Activated naive CD4-positive, alpha-beta T cell (primary cell): ENCODE measurements at places on chromosomes 7 and 10.

GRCh38 chr7:148773334-148773733 lies 74.6 kb downstream of the CUL1 start:
- no peak for DNase-seq

DNA sequence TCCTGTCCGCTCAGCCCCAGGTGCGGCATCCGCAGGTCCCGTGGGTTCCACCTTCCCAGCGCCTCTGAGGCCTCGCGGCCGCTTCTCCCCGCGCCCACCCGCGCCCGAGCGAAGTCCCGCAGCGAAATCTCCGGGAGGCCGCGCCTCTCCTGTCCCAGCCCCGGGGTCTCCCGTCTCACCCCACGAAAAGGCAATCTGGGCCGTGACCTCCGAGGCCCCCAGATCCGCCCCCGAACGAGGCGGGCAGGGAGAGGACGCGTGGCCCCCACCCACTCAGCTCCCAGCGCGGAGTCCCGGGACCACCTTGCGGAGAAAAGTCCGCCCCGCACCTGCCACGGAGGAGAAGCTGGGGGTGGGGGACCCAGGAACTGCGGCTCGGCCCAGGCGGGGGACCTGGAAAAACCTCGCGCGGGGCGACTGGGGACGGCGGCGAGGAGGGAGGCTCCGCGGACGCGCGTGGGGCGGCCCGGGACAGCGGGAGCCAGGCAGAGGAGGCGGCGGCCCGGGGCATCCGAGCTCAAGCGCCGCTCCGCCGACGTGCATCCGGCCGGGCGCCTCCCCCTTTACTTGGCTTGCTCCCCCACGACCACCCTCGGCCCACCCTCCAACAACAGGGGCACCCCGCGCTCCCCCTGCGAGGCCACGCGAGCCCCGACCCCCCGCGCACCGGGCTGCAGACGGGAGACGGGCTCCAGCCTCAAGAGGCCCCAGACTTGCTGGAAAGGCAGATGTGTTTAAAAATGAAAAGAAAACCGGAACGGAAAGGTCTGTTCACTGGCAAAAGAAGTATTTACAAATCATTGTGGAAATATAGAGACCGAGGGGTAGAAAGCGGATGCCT lies 33.0 kb upstream of the RNF32 start:
- no peak for DNase-seq

DNA sequence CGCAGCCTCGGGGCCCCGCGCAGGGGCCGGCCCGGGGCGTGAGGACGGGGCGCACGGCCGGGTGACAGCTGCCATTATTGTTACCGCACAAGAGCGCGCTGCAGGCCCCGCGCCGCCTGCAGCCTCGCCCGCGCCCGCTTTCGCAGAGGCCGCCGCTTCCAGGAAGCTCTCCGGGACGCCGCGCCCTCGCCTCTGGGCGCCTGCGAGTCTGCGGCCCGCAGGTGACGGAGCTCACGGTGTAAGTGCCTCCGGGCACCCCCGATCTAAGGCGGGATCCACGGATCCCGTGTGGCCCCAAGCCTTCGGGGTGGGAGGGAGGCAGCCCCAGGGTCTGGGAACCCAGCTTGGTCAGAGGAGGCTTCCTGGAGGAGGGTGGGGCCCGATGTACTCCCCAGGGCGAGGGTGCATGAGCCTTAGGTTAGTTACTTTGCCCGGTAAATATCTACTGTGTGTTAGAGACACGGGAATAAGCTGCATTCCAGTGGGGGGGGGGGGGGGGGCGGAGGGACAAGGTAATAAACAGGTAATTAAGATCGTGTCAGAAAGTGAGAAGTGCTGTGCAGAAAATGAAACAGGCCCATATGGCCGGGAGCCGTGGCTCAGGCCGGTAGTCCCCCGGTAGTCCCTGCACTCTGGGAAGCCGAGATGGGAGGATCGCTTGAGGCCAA lies 638 bp downstream of the IQCE start:
- DNase-seq: no peak

DNA sequence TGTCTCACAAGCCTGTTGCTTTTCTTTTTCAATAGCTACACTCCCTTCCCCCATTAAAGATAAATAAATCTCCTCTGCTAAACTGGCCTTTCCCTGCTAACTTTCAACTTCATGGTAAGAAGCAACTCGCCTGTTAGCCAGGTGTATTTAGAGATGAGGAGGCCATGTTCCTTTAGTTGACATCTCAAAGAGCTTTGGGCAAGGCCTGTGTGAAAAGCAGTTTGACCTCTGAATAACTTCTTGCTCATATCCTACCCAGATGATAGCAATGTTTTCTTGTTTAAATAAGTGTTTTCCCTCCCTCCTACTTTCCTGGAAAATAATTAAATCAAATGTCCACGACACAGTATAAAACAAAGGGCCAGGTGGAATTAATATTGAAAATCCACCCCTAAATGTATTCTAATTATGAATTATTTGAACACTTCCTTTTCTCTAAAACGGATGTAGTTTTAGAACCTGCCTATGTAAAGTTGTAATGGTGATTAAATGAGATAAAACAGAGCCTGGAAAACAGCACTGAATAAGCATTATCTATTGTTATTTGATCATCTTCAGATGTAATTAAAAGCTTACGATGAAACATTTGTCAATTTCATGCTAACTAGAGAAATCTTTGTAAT lies 78.5 kb downstream of the HGF start:
- DNase-seq: no peak

DNA sequence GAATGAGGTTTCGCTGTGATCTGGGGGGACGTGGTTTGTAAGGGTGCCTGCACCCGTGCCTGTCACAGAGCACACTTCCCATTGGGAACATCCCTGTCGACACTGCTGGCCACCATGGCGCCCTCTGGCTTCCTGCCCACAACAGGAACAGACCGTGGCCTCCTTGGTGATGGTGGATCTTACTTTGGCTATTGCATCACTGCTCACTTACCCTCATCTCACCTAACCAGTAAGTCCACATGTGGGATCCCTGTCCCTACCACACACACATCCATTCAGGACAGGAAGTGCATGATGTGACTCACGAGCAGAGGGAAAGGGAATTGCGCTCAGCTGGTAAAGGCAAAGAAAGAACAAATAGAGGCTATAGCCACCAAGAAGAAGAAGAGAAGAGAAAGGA lies 26.2 kb upstream of the SEC61G start:
- DNase-seq: no peak

DNA sequence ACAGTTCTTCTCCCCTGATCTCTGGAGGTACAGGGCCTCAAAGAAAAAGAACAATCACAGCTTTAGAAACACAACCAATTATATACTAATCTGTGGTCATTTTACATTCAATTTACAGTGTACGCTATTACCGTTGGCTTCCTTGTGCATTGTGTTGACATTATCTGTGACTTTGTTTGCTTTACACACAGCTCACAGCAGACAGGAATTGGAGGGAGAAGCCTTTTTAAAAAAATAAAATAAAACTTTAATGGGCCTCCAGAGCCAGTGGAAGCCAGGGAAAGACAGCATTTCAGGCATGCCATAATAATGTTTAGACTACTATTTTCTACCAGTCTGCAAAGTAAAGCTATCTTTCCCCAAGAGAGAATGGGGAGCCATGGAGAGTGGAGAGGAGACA lies 179.0 kb upstream of the ADO start:
- DNase-seq: no peak

DNA sequence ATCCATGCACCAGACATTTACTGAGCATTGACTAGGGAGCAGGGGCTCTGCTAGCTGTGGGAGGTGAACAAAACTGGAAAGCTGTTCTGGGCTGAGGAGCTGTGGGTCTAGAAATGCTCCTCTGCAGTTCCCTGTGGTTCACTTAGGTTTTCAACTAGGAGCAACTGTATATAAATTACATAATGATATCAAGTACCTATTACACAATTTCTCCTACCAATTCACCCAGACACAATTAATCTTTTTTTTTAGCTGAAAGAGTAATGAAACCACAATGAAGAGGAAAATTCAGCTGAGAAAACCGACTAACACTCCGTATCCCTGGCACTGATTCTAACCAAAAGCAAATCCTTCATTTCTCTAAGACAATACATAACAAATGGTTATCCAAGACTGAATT lies 39.4 kb downstream of the COL28A1 start:
- DNase-seq: no peak

- no peak for DNase-seq
Measured at GRCh38 chr10:116687633-116688032, 54.7 kb downstream of the HSPA12A start.

DNA sequence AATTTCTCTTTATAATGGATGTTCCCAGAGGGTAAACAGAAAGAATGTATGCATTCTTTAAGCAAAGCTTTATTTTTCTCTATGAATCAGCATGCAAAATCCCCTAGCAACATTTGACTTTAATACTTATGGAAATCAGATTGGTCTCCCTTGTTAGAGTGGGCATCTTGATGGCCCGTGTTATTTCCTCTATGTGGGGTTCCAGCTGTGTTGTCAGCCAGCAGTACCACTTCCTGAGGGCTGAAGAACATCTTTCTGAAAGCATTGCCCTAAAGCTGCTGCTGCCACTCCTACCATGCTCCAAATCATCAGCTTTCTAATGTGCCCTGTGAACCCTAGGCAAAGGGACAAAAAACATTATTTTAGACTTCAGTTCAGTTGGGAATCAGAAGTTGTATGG lies 70.4 kb upstream of the HECTD2 start:
- no peak for DNase-seq

- DNase-seq: no peak
Measured at GRCh38 chr10:69412232-69412790, 4.4 kb downstream of the TACR2 start.

- DNase-seq: no peak
Measured at GRCh38 chr10:70380350-70381135, 1.9 kb downstream of the LRRC20 start.

- DNase-seq: no peak
Measured at GRCh38 chr7:69864822-69865221, 266.5 kb downstream of the AUTS2 start.

- DNase-seq: no peak
Measured at GRCh38 chr10:7659560-7659959, 7.2 kb downstream of the ITIH5 start.

DNA sequence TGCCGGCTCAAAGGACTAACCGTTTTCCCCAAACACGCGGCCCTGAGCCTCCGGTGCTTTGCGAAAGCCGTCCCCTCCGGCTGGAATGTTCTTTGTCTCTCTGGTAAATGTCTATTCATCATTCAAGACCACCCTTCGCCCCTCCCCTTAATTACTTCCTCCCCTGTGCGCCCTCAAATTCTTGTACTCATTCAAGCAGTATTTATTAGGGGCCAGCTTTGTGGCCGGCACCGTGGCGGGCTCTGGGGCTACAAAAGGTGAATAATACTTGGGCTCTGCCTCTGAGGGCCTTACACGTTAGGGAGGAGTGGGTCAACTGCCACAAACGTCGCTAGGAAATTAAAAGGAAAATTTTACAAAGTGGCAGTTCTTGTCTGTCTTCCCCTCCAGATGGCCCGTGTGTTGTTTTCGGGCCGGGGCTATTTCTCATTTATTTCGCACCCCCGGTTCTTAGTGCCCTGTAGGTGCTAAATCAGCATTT lies 1.5 kb upstream of the MEST start:
- DNase-seq: no peak

- no peak for DNase-seq
Measured at GRCh38 chr10:132335189-132336063, 3.4 kb downstream of the LRRC27 start.

DNA sequence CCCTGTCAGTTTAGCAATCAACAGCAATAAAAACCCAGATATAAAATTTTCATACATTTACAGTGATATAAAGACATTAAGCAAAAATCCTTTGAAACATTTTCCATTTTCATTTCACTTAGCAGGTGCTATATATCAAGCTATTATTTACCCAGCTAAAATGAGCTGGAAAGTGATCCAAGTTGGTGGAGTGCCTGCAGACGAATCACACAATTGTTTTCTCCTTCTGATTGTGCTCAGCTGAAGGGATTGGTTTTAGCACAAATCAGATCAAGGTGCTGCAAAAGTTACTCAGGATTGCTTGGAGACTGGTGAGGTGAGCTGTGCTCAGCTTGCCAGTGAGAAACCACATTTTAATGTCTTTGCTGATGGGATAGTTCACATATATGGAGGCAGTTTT lies 138.1 kb downstream of the LRMDA start:
- no peak for DNase-seq

DNA sequence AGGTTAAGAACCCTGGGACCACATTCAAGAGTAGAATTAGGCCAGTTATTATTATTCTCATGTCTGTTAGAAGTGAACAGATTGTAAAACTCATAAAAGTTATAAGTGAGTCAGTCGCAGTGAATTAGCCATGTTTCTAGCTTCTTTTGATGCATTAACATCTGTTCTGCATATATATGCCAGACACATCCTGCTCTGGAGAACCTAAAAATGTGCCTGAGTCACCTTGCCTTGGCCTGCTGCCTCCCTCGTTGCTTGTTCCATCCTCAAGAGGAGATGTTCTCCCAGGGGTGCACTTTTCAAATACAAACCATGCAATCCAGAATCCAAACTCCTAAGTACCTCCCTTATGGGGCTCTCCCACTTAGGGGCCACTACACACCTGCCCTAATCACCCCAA lies 14.8 kb downstream of the TSPAN12 start:
- DNase-seq: no peak
